NCI-H748 treated with DMSO at 0.1 percent for 48 hours (cell line): ENCODE measurements at places on chromosomes 5 and 9.

- DNase-seq, result no peak
Measured at GRCh38 chr9:70987986-70988385, 133.4 kb downstream of the TRPM3 start.

GRCh38 chr9:113520109-113520642, 56.6 kb downstream of the RGS3 start:
- DNase-seq, result no peak

DNA sequence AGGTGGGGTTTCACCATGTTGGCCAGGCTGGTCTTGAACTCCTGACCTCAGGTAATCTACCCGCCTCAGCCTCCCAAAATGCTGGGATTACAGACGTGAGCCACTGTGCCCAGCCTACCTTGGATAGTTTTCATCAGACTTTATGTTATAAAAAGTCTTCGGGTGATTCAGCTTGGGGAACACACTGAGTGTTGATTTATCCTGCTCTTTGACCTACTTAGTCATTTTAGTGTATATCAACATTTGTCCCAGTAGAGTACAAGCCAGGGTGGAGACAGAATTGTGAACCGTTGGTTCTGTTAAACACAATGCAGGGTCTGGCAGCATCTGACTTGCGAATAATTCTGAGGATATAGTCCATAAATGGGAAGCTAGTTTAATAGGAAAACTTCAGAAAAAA, 39.7 kb downstream of the NFX1 start:
- no peak for DNase-seq

- DNase-seq, result peak; percentile 90
Measured at GRCh38 chr5:139105621-139106071, 92.5 kb downstream of the SIL1 start.

- no peak for DNase-seq
Measured at GRCh38 chr5:150213530-150213929, 23.7 kb downstream of the SLC6A7 start.

DNA sequence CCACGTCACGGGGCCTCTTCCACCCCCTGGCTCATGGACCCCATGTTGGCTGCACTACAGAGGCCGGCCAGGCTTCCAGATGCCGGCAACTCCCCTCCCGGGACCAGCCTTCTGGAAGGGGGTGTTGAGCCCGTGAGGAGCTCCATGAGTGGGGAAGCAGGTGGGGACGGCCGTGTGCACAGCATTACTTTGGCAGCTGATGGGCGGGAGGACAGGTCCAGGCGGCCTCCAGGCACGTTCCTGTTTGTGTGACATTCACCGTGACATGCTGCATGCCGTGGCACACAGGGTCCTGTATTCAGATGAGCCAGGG, 29.1 kb upstream of the ABO start:
- no peak for DNase-seq

GRCh38 chr5:123874600-123875201, 362.7 kb downstream of the CSNK1G3 start:
- no peak for DNase-seq

GRCh38 chr5:133528841-133529240, 83.5 kb downstream of the FSTL4 start:
- no peak for DNase-seq

DNA sequence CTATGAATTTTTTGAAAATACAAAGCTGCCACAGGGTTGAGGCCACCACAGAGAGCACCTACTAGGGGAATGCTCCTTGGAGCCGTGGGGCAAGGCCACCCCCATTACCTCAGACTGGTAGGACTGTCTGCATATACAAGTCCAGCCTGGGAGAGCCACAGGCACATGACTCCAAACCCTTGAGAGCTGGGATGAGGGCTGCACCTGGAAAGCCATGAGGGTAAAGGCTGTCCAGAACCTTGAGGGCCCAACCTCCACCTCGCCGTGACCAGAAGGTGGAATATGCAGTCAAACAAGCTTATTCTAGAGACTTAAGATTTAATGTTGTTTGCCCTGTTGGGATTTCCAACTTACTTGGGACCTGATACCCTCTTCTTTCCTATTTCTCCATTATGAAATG, 69.5 kb upstream of the TSLP start:
- DNase-seq, result no peak

GRCh38 chr9:109249615-109250014, 71.2 kb downstream of the EPB41L4B start:
- DNase-seq, result no peak

- no peak for DNase-seq
Measured at GRCh38 chr5:111337688-111338087, 113.5 kb downstream of the CAMK4 start.

DNA sequence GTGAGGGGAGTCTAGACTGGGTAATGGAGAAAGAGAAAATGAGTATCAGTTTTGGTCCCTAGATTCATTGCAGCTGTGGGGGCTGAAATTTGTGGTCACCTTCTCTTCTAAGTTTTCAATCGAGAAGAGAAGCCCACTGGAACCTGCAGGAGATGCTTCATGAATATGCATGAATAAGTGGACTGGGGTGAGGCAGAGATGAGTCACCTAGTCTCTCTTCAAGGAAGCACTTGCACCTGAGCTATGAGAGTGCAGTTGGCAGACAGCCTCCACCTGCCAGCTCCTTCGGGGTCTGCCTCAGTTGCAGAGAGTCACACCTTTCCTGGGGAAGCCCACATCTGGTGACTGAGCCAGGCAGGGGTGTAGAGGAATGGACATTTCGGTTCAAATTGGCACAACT, 69.1 kb downstream of the ZNF366 start:
- DNase-seq, result no peak

- DNase-seq, result peak; percentile 47
Measured at GRCh38 chr5:87411973-87412629, 629 bp downstream of the CCNH start.

DNA sequence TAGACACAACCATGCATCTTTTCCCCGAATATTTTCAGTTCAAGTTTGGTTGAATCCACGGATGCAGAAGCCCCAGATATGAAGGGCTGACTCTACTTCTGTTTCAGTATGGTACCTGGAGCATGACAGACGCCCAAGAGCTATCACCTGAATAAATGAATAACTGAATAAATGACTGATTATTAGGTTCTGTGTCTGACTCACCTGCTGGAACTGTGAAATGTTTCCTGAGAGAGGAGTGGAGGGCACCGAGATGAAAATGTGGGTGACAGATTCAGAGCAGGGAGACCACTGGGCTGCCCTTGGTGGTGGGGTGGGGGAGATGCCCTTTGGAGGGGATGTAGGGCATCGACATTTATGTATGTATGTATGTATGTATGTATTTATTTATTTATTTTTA, 13.2 kb downstream of the FRMPD1 start:
- DNase-seq, result no peak

- DNase-seq, result no peak
Measured at GRCh38 chr5:30413540-30413939, 779.9 kb upstream of the CDH6 start.

GRCh38 chr5:171693412-171693811, 92.2 kb upstream of the SMIM23 start:
- no peak for DNase-seq

DNA sequence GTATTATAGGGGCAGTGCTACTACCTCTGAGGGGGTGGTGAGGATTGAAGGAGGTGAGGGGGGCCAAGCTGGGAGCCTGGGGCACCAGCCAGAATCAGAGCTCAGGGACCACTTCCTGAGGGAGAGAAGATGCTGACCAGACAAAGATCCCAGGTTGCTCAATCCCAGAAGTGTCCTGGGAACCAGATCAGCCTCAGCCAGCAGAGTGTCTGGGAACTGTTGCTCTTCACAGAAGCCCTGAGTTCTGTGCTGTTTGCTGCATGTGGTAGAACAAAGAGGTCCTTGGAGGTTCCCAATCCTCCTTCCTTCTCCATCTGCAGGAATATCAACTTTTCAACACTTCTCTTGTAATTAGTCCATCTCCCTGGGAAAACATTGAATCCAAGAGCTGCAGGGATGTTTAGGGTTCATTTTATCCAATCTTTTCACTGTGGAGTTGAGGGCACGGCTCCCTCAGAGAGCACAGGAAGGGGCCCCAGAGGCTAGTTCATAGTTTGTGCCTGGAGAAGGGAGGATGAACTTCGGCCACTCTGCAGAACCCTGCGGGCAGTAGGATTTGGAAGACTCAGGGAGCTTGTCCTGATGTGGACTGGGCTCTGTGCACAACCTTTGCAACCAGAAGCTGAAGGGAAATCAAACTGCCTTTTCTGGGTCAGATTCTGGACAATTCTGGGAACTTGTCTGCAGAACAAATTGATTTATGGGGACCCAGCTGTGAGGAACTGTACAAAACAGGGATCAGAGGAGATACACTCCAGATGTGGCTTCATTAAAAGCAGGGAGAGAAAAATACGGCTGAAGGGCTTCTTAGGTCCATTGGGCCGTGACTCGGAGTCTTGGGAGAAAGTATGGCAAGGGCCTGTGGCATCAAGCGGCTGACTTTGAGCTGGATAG, 57.1 kb downstream of the GALNT12 start:
- DNase-seq, result no peak

DNA sequence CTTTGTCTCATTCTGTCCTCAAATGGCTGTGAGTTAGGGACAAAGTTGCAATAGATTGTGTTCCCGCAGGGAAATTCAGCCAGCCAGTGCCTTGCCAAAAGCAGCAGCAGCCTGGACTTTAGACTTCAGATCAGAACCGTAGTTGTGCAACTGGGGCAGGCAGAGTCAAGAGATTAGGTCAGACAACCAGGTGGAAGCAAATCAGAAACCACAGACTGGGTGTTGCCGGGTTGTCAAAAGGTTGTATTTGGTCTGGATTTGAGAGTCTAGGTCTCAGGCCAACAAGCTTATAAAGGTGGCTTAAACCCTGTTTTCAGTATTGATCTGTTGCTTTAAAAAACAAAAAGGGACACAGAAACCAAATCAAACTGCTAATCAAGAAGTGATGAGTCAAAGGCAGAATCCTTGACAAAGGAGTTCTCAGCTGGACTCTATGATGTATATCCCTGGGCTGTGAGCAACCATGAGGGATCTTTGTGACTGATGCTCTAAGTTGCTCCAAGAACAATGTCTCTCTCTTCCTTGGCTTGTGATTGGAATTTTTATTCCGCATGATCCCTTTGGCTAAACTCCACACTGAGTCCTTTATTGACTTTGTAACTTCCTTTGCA, 20.9 kb downstream of the RFK start:
- no peak for DNase-seq

DNA sequence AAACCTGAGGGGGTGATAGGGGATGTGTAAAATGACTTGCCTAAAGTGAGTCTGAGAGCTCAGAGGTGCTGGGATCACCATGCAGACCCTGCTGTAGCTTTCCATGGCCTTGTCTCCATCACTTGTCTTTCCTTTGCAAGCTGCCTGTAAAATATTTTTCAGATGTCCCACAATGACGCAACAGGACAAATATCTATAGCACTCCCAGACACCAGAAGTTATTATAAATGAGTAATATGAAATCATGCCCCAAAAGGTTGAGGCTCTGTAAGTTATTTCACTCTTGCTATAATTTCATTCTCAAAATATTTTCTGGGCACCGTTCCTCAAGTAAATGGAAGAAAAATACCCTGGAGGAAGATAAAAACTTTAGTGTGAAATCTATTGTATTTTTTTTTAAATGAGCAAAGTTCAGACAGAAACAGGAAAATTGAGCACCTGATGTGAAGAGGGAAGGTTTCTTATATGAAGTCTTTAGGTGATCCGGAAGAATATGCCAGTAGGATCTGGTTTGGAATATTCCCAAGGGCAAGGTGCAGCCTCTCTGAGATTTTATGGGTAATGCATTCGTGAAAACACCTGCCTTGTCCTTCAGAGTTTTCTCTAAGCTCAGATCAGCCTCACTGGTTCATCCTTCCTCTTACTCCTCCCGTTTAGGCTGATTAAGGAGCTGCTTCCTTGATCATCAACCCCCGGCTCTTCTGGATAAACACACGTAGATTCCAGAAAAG, 138.3 kb upstream of the DMAC1 start:
- no peak for DNase-seq

- DNase-seq, result no peak
Measured at GRCh38 chr5:162248107-162248713, 180.6 kb downstream of the GABRG2 start.

DNA sequence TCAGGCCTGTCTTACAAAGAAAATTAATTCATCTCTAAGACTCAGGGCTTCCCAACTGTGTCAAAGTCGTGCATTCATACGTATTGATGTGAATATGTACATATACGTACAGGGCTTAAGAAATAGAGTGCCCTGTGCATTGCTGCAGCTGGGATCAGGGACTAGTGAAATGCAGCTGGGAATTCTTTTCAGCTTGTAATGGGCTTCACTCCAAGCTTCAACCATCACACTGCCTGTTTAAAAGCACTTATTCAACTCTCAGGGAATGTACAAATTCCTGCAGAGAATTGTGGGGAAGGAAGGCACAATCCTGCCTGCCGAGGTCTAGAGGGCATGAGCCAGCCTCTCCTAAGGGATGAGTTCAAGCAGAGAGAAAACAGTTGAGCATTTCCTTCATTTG, 59.6 kb upstream of the MAN2A1 start:
- DNase-seq, result no peak

DNA sequence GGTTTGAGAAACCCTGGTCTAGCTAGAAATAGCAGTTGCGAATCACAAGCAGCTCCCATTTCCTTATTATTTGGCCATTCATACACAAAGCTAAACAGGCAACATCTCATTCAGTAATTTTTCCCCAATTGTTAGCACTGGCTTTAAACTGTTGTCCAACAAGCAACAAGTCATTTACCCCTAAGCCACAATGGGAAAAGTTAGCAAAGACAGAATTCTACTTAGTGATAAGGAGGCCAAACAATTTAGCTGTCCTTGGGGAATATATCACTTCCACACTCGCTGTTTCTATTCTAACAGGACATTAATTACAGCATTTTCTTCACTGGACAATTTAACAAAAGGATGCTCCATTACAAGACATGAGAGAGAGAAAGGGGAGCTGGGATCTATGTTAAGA, 2.8 kb downstream of the MYO10 start:
- DNase-seq, result no peak

GRCh38 chr5:41695920-41696582, 174.2 kb downstream of the OXCT1 start:
- no peak for DNase-seq

- no peak for DNase-seq
Measured at GRCh38 chr5:172637110-172637580, 3.9 kb upstream of the NEURL1B start.

- DNase-seq, result no peak
Measured at GRCh38 chr5:170622933-170623332, 119.1 kb downstream of the KCNIP1 start.

GRCh38 chr9:94915476-94916450, 189.3 kb downstream of the AOPEP start:
- DNase-seq, result no peak
